Omental fat pad (tissue), 4 donors: ENCODE measurements at places on chromosomes 16 and 17.

GRCh38 chr17:68178831-68179230, 69.0 kb upstream of the AMZ2 start:
- DNase-seq: no peak

DNA sequence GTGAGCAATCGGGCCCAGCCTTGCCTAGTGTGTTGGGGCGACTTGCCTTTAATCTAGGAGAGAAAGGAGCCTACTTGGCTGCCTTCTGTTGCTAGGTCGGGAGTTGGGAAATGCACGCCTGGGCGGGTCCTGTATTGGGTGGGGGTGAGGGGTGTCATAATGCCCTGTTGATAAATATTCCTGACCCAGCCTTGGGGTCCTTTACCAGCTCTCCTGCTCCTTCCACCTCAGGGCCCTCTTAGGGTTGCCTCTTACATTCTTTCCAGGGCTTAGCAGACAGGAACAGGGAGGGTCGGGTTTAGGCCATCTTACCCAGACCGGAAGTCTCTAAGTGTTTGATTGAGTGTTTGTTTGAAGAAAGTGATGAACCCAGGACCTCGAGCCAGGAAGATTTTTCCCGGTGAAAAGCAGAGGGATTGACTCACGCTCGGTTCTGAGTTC, 112.9 kb downstream of the SEC14L1 start:
- no peak for DNase-seq

DNA sequence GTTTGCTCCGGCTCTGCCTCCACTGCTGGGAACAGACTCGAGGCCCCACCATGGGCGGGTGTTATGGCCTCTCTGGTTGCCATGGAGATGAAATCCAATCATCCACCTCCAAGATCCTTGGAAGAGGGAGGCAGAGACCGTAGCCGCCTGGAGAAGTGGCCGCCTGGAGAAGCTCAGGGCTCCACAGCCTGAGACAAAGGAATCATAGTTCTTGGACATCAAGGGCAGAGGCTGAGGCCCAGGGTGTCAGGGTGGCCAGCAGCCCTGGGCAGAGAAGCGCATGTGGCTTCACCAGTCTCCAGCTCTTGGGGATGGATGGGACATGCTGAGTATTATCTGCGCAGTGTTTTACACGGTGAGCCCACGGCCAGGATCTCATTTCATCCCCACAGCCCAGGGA, 36.2 kb downstream of the ABR start:
- no peak for DNase-seq

DNA sequence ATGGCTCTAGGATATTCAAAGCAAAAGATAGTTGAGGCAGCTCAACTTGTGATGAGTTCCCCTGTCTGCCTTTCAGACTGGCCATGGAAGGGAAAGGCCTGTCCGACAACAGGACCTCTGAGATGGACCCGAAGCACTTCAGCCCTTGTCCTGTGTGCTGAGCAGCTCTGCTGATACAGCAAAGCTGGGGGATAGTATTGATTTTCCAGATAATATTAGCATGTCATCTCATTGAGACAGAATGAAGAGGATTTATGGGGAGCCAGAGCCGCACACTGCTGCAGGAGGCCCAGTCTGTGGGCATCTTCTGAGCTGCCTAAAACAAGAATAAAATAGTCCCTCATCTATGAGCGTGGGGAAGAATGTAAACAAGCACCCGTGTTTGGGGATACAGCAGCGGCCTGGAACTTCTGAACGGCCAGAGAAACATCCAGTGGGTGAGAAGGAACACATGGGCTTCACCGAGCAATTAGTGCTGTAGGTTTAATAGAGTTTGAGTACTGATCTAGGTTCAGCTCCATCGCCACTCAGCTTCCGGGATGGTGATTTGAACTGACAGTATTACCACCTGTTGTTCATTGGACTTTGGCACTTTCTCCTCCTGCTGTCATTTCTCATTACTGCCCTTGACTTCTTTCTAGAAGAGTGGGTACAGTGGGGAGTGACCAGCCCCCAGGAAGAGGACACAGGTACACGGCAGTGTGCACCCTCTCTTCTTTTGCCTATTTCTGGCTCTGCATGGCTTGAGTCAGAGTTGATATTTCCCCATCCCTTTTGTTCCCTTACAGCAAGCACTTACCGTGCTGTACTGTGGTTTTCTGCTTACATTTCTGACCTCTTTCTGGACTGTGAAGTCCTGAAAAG, 96.5 kb upstream of the TBX2 start:
- no peak for DNase-seq

- no peak for DNase-seq
Observed at GRCh38 chr16:29702269-29702668, 23.3 kb downstream of the QPRT start.

- no peak for DNase-seq
Observed at GRCh38 chr16:68065716-68066305, 19.4 kb upstream of the NFATC3 start.

DNA sequence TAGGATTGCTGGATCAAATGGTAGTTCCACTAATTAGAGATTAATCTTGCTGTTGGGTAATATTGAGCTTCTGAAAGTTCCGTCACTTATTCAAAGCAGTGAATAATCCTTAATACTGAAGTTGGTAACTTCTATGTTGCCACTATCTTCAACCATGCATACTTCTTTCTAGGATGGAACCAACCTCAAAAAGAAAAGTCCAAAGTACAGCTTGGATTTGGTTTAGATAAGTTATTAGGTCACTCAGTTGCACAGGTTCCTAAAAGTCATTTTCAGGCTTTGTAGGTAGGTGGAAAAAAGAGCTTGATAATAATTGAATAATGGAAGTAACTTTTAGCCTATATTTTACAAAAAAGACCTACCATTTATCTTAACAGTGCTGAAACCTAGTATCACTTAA, 78.7 kb downstream of the MAP2K4 start:
- no peak for DNase-seq

- DNase-seq: no peak
Observed at GRCh38 chr17:69908626-69909368, 166.2 kb upstream of the KCNJ16 start.

- DNase-seq: no peak
Observed at GRCh38 chr17:82524540-82524939, 5.0 kb downstream of the FOXK2 start.

DNA sequence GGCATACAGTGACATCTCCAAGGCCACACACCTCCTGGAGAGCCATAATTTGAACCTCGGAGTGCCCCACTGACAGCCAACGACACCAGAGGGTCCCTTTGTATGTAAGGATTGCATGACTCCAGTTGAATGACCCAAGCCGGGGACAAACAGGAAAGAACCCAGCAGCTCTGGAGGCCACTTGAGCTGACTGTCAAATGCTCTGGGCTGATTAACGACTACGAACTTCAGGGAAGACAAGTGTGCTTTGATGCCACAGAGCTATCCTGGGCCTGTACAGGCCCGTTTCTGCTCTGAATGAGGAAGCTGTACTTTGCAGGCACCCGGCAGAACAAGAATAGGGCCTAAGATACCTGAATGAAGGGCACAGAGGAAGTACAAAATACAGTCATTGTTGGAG, 404.6 kb downstream of the SLC39A11 start:
- no peak for DNase-seq

GRCh38 chr17:74217037-74217730, 3.8 kb downstream of the TTYH2 start:
- DNase-seq: no peak

DNA sequence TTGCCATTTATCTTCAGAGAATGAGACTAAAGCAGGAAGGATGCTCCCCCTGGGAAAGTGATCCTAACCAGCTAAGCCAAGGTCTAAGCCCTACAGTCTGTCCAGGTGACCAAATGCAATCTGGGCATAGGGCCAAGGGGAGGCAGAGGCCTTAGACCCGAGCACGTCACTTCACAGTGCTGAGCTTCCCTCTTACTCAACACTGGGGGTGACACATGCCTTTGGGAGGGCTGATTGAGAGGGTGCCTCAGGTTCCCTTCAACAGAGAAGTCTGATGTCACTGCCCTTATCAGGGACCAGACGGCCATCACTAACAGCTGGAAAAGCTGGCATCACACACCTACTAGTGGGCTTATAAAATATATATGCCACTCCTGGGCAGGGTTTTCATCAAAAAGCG, 4.0 kb downstream of the CIAO2B start:
- no peak for DNase-seq

DNA sequence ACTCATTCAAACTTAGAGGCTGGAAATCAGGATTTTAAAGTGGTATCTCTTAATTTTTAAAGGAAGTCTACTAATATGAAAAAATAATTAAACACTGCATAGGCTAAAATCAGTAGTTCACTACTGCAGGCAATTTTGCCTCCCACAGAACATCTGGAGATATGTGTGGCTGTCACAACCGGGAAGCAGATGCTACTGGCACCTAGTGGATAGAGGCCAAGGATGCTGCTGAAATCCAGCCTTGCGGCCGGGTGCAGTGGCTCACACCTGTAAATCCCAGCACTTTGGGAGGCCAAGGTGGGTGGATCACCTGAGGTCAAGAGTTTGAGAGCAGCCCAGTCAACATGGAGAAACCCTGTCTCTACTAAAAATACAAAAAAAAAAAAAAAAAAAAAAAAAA, 473.9 kb downstream of the XYLT1 start:
- DNase-seq: no peak

DNA sequence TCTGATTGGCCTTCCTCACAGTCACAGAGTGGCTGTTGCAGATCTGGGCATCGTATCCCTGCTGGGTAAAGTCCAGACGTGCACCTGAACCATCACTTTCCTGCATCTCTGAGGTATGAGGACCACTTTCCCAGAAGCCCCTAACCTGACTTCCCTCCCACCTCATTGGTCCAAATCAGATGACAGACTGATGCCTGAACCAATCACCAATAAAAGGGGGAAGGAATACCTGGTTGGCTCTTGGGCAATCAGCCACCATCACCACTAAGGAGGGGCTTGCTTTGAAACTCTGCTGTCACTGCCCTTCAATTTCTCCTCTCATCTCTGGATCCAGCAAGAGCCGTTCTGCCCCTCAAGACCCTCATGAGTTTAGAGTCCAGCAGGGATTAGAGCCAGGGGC, 13.6 kb upstream of the WFDC1 start:
- DNase-seq: no peak

DNA sequence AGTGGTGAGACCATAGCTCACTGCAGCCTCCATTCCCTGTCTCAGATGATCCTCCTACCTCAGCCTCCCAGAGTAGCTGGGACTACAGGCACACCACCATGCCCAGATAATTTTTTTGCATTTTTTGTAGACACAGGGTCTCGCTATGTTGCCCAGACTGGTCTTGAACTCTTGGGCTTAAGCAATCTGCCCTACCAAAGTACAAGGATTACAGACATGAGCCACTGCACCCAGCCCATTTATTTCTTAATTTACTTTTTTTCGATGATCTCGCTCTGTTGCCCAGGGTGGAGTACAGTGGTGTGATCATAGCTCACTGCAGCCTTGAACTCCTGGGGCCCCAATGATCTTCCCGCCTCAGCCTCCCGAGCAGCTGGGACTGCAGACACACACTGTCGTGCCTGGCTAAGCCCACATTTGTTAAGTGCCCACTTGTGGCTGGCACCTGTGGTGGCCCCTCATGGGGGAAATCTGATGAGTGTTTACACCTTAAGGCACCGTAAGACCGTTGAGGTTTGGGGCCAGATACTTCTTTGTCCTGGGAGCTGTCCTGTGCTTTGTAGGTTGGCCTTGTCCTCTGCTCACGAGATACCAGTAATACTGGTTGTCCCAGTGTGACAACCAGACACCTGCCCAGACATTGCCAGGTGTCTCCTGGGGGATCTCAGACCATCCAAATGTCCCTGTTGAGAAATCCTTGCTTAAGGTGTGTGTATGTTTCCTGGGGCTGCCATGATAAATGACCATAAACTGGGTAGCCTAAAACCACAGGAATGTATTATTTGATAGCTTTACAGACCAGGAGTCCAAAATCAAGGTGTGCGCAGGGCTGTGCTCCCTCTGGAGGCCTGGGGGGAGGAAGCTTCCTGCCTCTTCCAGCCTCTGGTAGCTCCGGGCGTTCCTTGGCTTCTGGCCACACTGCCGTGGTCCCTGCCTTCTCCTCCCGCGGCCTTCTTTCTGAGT, 141.4 kb upstream of the GSE1 start:
- no peak for DNase-seq

- DNase-seq: no peak
Observed at GRCh38 chr17:63082952-63083351, 116.9 kb downstream of the TANC2 start.

- DNase-seq: no peak
Observed at GRCh38 chr17:61280338-61280737, 119.3 kb upstream of the TBX2 start.

GRCh38 chr16:57690782-57691471, 3.7 kb upstream of the DRC7 start:
- no peak for DNase-seq

DNA sequence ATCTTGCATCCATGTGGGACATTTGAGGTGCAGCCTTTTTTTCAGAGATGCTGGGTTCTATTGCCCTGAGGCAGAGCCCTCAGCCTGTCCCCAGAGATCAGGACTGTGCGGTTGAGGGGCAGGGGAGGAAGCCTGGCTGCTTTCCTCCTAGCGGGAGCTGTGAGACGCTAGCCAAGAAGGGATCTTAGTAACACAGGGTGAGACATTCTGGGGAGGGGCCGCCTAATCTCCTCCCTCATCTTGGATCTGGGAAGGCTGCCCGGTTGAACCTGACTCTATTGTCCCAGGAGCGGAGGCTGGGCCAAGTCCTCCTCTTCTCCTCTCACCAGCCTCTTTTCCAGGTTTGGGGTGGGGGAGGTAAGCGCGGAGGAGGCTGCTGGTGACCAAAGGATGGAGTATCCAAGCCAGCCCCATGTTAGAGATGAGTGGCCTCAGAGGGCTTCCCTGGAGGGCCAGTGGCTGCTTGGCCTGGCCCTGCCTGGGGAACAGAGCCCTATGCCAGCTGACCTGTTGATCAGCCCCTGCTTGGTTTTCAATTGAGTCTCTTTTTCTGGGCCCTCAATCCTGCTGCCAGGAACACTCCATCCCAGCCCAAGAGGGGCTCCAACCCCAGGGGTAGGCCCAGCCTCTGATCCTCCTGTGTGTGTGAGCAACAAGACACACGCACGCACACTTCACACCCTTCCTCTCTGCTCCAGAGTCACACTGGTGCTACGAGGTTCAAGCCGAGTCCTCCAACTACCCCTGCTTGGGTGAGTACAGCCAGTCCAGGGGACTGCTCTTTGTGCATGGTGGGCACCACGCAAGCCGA, 5.0 kb downstream of the CA4 start:
- no peak for DNase-seq

DNA sequence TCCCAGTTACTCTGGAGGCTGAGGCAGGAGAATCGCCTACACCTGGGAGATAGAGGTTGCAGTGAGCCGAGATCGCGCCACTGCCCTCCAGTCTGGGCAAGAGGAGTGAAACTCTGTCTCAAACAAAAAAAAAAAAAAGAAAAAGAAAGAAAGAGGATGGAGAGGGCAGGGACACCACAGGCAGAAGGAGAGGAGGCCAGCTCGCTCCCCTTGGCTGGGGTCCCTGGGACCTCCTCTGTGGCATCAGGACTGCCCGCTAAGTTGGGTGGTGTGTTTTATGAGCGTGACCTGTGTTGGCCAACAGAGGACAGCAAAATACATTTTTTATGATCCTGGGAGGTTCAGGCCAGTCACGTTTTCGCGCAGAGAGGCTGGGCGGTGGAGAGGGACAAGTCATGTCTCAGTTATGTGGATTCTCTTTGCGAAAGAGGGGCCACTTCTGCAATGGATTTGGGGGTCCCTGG, 229.6 kb downstream of the MRTFB start:
- DNase-seq: no peak

GRCh38 chr17:59513934-59514841, 51.2 kb upstream of the DHX40 start:
- peak; percentile 73 for DNase-seq
